ENCODE measurements at places on chromosomes 1 and 21.

DNA sequence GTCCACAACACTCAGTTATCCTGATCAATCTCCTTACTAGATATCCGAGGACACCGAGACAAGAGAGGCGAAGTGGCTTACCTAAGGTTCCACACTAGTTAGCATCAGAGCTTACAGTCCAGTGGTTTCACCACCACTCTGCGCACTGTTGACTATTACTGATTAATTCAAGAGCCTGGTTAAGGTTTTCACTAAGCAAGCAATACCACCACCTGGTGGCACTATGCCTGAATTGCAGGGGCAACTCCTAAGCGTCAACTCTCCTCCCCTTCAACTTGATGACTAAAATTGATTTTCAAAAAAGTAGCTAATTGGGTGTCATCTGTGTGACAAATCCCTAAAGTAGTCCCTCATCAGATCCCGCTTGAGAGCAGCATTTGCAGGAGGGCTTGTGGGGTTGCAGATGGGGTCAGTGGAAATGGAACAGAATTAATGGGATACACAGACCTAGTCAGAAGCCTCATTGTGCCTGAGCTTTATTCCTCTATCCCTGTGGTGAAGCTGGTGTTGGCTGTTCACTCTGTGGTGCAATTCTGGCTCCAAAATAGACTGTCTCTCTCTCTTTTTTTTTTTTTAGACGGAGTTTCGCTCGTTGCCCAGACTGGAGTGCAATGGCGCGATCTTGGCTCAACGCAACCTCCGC lies 9.1 kb downstream of the TTC22 start:
- no peak for DNase-seq

- DNase-seq: no peak
These were observed 54.3 kb downstream of the ABL2 start for GRCh38 chr1:179175011-179175841.

- no peak for DNase-seq
These were observed 39.6 kb upstream of the CDC42BPA start for GRCh38 chr1:227357927-227358302.

DNA sequence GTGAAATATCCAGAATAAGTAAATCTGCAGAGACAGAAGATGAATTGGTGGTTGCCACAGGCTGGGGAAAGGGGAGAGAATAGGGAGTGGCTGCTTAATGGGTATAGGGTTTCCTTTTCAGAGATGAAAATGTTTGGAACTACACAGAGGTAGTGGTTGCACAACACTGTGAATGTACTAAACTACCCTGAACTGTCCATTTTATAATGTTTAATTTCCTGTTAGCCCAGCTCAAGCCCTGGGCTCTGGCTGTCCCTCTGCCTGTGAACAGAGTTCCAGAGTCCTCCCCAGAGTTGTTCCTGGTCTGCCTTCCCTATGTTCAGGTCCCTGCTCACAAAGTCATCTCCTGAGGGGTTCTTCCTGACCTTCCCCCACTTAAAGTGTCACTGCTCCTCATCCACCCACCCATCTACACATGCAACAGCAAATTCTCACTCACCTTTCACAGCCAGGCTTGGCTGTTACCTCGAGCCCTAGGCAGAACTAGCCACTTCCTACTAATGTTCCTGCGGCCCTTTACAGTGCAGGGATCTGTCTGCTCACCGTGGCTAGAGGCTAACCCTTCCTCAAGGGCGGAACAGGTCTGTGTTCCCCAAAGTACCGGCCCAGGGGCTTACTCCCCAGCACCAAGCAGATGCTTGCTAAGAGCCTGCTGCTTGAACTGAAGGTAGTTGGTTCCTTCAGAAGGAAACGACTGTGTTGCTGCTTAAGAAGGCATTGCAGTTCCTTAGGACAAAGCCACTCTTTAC lies 22.4 kb downstream of the DHCR24 start:
- DNase-seq: no peak

DNA sequence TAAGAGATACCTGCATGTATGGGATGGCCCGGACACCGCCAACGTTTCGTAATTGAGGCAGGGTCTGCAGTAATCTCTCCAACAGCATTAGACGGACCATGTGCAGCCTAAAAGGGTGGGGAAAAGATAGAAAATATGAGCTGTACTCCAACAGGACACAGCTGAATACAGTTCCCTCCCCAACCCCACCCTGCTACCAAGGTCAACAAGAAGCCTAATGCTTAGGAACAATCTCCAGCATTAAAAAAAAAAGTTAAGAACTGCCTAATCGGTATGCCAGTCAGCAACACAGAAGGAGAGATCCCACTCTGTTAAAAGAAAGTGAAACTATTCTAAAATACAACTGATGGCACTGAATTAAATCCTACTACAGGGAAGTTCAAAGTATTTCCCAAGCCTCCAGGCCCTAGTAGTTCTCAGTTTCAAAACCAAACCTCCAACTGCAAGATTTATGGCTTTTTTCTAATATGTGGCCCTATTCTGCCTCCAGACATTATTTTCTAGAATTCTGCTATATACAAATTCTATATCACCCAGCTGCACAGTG lies 81.0 kb downstream of the UBR4 start:
- no peak for DNase-seq

- DNase-seq: no peak
These were observed 30.6 kb upstream of the COL6A1 start for GRCh38 chr21:45950740-45951515.

GRCh38 chr1:223304931-223305330 lies 59.0 kb downstream of the SUSD4 start:
- DNase-seq: no peak

GRCh38 chr1:57109883-57110282 lies 144.1 kb upstream of the C8B start:
- DNase-seq: no peak

- DNase-seq: peak; percentile 67
These were observed 66.2 kb downstream of the FAAP20 start for GRCh38 chr1:2128189-2128901.

GRCh38 chr1:84996846-84997666 lies at the start of gene MCOLN2:
Gene MCOLN2, minus strand, starts transcription at chr1:84997113. Its CDS starts 241 bp downstream, at chr1:84996872.
- peak; percentile 79 for DNase-seq

- no peak for DNase-seq
These were observed 97.8 kb upstream of the ZC3H11B start for GRCh38 chr1:219710529-219711194.

- no peak for DNase-seq
These were observed 415.2 kb upstream of the KAZN start for GRCh38 chr1:14183329-14183728.

GRCh38 chr1:203152158-203153034 lies 23.2 kb downstream of the MYBPH start:
- DNase-seq: no peak

DNA sequence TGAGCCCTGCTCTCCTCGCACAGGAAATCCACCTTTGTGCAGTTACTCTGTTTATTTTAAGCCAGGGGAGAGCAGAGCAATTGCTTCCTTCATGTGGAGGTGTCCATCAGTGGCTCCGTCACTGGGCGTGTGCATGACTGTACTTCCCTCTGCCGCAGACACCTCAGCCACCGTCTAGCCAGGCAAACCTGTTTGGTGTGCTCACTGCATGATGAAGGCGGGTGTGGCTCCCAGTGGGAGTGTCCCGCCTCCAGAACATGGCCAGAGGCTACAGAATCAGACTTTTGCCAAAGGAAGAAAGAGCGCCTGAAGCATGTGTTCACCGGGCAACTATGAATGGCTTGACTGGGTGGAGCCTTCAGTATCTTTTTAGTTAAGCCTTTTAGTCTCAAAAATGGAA lies 26.1 kb upstream of the LAMC2 start:
- no peak for DNase-seq

DNA sequence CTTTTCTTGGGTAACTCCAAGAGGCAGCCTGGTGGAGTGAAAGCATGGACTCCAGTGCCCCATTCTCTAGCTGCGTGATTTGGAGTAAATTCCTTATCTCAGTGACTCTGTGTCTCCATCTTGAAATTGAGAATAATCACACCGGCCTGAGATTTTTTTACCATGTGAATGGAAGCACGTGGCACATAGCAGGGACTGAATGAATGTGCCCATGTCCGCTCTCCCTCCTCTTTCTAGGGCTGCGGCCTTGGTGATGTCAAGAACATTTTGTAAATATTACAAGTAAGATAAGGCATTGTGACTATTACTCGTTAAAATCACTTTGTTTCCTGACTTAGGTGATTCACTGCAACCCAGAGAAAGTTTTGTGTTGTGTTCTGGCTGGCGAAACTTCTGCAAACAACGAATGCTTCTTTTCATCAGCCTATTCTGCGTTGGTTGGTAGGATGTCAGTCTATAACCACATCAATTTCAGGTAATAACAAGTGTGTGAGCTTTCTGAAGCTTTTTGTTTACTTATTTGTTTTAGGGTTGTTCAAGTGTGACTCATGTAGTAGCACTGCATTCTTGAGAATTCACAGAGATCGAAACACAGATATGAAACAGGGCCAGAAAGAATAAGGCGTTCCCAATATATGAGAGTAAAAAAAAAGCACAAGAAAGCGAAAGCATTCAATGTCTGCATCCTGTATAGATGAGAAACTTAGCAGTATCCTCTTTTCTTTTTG lies 135.7 kb upstream of the SLC45A1 start:
- no peak for DNase-seq

GRCh38 chr21:35991131-35991530 lies 69.2 kb downstream of the SETD4 start:
- no peak for DNase-seq

DNA sequence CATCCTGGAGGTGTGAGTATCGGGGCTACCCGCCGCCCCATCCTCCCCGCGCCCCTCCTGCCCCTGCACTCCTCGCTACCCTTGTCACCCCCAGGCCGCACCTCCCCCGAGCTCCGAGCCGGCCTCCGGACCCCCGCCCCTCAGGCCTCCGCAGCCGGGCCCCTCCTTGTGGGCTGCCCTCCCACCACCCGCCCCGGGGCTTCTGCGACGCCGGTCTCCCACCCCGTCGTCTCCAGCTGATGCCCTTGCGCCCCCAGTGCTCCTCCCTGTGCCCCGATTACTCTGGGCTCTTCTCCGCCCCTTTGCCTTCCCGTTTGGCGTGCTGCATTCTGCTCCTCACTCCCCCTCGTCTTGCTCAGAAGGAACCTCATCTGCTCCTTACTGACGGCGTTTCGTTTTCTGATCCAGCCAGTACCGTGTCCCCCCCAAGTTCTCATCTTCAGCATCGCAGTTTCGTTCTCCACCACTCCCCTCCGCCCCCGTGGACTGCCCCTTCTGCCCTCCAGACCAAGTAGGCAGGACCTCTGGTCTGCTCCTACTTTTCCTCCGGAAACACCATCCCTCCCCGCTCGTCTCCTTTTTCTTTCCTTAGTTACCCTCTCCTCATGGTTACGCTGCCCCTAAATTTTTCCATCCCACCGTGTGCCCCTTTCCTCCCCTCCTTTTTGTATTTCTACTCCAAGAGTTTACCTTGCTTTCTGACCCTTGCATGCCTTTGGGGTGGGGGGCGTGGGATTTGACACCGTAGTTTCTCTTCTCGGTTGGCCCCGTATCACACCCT lies 841 bp downstream of the SNX27 start:
- DNase-seq: peak; percentile 85

- peak; percentile 86 for DNase-seq
These were observed 93.0 kb upstream of the BMP8A start for GRCh38 chr1:39398278-39399021.

DNA sequence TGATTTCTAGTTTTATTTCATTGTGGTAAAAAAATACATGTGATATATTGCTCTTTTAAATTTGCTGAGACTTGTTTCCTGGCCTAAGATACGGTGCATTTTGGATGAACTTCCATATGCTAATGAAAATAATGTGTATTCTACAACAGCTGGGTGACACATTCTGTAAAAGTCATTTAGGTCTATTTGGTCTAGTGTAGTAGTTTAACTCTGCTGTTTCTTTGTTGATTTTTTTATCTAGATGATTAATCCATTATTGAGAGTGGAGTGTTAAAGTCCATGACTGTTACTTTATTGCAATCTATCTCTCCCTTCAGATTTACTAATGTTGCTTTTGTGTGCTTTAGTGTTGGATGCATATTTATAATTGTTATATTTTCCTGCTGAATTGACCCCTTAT lies 161.4 kb downstream of the VAV3 start:
- DNase-seq: no peak

DNA sequence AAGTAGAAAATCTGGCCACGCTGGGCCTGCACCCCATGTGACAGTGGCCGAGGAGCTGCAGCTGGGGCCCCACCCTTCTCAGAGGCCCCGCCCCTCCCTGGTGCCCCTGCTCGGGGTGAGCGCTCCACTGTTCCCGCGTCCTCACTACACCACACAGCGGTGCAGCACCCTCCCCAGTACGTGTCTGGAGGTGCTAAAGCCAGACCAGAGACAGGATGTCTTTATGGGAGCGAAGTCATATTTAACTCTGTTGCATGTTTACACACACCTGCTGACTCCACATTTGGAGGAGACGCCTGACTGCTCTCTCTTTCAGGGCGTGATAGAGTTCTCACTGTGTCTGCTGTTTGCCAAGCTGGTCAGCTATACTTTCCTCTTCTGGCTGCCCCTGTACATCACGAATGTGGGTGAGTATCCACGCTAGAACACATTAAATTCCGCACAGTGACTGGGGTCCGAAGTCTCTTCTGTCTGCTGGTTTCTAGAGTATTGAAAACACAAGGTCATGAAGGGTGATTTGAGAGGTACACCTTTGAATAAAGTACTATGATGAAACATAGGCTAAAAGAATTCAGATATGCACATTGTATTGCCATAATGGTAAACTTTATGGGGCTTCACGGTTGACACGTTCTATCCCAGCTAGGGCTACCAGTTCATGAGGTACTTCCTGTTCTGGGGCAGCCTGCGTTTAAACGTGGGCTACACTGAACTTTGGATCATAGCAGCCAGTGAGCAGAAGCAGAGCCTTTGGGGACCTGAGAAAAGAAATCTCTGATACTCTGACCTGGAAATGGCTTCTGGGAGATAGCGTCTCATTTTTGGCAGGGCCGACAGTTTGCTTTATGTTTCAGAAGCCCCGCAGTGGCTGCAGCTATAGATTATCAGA lies 48.4 kb downstream of the SLC37A1 start:
- peak; percentile 65 for DNase-seq

DNA sequence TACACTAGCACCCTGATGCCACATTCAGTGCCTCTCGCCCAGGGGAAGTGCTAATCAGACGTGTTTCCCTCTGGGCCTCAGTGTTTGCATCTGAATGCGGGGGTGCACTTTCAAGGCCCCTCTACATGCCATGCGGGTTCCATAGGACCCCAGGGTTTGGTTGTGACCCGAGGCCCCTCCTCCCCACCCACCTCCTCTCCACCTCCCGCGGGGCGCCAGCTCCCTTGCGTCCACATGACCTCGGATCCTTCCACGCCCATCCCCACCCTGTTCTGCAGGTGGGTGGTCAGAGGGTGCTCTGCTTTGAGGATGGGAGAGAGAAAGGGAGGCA lies 5.1 kb upstream of the RUNX3 start:
- DNase-seq: no peak
